ENCODE measurements at places on chromosomes 11 and 22.

DNA sequence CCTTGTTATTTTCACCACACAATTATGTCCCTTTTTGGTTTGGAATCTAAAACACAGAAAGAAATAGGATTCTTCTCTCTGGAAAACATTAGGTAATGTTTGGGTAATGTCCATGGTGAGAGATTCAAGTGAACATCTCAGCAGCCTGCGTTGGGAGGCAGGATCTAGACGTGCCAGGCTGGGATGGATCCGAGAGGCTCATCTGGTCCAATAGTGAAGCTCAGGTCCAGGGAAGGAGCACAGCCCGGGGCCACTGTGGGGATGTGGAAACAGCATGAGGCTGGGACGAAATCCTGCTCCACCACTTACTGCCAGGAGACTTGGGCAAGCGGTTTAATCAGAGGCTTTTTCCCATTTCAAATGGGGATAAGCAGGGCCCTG, 109.9 kb downstream of the CSNK2A3 start:
- no peak for ATAC-seq

- no peak for ATAC-seq
These were observed 311.5 kb downstream of the NTM start for GRCh38 chr11:131681920-131682319.

GRCh38 chr11:31714840-31715239, 96.3 kb downstream of the PAX6 start:
- ATAC-seq, result no peak

GRCh38 chr11:3885855-3886254, 30.4 kb downstream of the STIM1 start:
- no peak for ATAC-seq

GRCh38 chr22:20117633-20118299, 740 bp upstream of the TRMT2A start:
- ATAC-seq, result peak; percentile 55
